ENCODE measurements at places on chromosomes 12 and 14.
A peak's percentile ranks its signal among the peaks of the same experiment; 100 is the strongest.

GRCh38 chr14:67276131-67276530 lies 34.9 kb downstream of the PALS1 start:
- no peak for DNase-seq

- DNase-seq = no peak
Observed at GRCh38 chr12:21962236-21962635, 21.0 kb upstream of the ABCC9 start.

DNA sequence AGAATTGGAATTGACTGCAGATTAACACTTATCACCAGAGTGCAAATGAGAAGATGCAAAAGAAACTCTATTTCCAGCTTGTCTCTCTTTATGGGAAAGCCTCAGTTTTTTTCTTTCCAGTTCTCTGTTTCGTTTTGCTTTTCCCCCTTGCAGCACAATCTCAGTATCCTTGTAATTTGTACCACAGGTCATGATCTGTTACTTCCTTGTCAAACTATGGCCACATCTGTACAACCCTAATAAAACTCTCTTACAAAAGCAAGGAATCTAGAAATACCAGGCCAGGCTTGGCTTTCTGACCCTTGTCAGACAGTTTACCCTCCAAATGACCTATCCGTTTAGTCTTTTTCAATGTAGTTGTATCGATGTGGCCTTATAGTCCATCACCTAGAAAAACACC lies 33.9 kb downstream of the MYBPC1 start:
- no peak for DNase-seq

- DNase-seq = no peak
Observed at GRCh38 chr14:22535126-22535525, 53.9 kb downstream of the DAD1 start.

DNA sequence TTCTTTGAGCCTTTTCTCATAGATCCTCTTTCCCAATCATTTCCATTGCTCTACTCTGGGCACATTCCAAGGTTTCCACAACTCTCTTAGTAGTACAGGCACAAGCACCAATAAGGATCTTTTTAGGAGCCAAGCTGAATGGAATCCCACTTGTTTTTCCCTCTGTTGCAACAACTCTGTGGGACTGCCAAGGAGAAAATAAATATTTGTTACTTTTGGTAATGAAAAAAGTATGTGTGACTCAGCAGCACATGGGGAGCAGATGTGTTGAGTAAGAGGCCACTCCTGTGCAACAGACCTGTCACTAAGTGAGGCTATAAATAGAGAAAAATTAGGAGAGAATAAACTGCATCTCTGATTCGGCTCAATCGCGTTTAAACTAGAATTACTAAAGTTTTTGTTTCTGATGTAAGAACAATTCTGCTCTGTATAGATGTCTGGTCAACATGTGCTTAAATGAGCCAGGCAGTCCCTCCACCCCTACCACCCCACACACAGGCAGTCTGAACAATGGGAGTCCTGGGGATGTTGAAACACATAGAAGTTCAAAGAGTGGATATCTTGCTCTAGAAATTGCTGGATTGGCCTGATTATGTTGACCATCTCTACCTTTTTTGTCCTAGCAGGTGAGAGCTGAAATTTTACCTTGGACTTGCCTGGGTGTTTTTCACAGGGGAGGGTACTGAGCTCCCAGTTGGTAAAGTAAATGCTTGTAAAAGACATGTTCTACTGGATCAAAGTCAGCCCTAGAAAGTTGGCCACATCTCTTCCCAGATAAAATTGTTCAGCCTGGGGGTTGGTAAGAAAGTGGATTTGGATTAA lies 244.3 kb upstream of the NOVA1 start:
- DNase-seq = no peak

- no peak for DNase-seq
Observed at GRCh38 chr12:53712059-53712643, 15.1 kb downstream of the CALCOCO1 start.

GRCh38 chr14:59241121-59241520 lies 52.7 kb downstream of the DAAM1 start:
- DNase-seq = no peak

DNA sequence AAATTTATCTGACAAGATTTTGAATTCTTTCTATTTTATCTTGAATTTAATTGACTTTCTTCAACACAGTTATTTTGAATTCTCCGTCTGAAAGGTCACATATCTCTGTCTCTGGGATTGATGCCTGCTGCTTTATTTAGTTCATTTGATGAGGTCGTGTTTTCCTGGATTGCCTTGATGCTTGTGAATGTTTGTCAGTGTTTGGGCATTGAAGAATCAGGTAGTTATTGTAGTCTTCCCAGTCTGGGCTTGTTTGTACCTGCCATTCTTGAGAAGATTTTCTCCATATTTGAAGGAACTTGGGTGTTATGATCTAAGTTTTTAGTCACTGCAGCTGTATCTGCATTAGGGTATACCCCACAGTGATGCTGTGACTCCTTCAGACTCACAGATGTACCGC lies 315.8 kb upstream of the DDHD1 start:
- DNase-seq = no peak

GRCh38 chr12:99596762-99597161 lies 50.8 kb upstream of the GARIN6 start:
- DNase-seq = no peak

DNA sequence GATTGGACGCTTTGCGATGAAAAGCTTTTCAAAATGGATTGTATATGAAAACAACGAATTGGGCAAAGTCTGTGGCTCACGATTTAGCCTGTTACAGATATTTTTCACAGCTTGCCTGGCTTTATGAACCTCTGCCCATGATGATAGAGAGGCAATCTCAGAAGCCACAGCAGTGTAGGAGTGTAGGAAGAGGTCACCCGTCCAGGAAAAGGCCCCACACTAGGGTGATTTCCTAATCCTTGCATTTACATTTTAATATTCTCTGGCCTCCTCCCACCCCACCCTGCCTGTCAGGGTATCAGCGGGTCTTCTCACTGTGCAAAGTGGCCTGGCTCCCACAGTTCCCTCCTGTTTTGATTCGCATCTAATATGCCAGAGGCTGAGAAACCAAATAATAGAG lies 81.8 kb upstream of the FOXN3 start:
- DNase-seq = no peak

DNA sequence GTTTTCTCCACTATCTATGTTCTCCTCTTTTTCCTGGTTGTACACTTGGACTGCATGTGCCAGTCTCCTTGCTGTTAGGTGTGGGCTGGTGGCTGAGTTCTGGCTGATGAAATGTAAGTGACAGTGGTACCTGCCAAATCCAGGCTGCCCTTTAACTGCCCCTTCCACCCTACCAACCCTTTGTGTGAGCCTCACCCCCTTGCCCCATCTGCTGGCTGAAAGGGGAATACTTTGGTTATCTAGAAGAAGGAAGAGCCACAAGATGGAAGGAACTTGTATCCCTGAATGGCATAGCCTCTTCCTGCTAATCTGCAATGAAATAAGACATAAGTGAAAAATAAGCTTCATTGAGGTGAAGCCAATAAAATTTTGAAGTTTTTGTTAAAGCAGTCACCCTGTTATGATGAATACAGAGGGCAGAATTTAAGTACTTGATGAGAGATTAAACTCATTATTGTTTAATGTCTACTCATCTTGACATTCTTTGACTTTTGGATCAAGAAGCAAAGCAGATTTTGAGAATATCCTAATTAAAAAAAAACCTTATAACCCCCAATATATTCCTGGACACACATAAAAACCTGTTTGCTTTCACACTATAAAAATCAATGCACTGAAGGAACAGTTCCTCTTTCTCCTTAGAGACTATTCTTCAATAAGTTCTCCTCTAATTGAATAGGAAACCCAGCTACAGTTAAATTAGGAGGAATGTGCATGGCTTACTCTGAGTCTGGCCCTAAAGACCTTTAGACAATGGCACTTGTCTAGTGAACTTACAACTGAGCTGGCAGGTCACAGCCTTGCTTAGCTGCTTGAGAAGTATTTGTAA lies 262.6 kb upstream of the BTG1 start:
- peak; percentile 74 for DNase-seq

DNA sequence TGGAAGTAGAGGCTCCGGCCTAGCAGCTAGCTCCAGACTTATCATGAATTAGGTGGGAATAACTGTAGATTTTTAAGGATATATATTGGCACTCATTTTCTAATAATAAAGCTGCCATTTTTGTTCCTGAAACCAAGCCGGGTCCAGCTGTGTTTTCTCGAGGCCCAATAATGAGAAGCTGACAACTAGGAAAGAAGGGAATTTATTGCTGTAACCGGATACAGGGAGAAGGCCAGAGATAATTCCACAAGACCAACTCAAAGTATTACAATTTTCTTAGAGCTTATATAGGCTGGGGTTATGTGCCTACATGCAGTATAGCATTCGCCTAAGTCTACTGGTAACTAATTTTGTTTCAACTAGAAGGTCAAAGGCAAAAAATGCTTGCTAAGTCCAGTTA lies 122.3 kb upstream of the FBXO33 start:
- no peak for DNase-seq

DNA sequence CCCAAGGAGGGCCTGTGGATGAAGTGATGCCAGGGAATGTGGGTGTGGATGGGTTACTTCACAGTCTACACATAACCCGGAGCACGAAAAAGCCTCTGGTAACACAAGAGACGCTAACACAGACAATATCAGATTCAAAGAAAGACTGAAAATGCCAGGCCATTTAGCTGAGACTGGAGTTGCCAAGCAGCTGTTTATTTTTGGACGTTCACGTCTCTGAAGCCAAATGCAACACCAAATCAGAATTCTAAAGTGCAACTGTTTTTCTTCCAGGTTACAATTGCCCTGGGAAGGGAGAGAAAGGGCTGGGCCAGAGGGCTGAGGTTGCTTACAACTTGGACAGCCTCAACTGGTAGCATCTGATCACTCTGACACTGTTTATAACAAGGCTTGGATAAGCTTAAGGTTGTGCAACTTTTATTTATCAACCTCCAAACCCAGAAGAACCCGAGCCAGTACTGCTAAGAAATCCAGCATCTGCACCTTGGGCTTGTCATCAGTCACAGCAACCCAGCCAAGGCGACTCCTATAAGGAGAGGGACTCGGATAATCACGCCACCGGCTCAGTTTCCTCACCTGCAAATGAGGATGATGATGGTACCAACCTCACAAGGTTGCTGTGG lies 24.8 kb downstream of the NUAK1 start:
- DNase-seq = no peak

GRCh38 chr14:69559581-69560011 lies 15.1 kb downstream of the CCDC177 start:
- DNase-seq = no peak

GRCh38 chr14:42070031-42070430 lies 463.4 kb downstream of the LRFN5 start:
- DNase-seq = no peak

DNA sequence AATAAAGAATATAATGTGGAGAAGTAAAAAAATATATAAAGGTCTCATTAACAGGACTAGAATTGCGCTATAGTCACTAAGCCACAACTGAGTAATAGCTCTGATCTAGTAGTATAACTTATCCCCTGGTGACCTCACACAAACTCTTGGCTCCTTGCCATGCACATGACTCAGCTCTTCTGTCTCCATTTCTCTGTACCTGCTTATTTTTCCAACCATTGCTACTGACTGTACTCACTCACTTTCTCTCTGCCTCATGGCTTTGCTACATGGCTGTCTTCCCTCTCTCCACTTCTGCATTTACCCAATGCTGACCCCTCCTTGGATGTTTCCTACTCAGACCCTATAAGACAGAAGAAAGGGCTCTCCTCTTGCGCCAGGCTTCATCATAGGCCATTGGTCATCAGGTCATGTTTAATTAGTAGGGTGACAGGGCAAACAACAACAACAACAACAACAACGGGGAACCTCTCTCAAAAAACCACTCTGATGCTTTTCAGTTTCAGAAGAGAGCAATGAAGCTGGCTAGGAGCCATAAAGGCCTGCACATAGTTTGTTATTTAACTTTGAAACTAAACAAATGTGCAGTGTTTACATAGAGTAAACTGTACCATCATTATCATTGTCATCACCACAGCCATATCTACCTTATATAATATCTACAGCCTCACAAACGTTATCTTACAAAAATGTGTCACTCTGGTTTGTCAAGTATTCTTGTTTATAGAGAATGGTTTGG lies 25.6 kb upstream of the KRAS start:
- peak; percentile 89 for DNase-seq

DNA sequence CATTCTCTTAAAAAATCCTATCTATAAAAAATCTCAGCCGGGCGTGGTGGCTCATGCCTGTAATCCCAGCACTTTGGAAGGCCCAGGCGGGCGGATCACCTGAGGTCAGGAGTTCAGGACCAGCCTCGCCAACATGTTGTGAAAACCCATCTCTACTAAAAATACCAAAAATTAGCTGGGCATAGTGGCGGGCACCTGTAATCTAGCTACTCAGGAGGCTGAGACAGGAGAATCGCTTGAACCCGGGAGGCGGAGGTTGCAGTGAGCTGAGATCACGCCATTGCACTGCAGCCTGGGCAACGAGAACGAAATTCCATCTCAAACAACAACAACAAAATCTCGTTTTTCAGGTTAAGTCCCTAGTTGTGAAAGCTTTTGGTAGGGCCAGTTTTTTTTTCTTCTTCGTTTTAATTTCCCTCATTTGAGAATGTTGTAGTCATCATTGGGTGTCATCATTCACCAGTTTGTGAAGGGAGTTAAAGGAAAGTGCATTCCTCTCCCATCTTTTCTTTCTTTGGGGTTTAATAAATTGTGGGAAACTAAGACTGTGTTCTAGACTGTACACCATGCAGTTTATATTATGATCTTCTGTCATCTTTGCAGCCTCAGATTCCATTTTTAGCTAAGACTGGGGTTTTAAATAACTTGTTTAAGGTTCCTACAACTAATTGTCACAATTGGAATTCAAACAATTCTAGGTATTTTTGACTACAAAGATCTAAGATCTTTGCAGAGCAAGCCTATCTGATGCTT lies 23.9 kb downstream of the MDM2 start:
- no peak for DNase-seq

DNA sequence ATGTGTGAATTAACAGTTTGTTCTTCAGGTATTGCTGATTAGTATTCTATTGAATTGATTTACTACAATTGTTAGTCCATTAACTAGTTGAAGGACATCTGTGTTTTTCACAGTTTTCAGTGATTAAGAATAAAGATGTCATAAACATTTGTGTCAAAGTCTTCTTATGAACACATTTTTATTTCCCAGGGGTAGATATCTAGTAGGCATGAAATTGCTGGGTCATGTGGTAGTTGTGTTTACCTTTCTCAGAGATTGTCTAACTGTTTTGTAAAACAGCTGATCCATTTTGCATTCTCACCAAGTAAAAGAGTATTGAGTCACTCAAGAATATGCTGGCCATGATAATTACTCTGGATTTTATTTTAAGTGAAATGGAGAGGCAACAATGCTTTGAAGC lies 1145.3 kb downstream of the FSCB start:
- DNase-seq = no peak

- DNase-seq = no peak
Observed at GRCh38 chr14:85454226-85454813, 75.6 kb upstream of the FLRT2 start.

DNA sequence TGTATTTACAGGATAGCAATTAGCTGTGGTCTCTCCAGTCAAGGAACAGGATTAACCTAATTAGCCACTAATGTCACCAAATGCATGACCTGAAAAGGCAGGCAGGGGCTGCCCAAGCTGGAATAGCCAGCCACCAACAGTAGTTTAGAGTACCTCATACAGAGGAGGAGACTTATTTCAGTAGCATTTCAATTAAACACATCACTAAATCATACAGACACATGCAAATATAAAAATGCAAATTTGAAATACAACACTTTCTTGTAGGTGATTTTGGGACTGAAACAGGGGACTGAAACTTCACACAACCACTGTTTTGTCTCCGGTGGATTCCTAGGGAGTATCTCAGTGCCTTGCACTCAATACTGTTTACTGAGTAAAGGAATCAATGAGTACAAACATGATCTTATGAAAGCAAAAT lies 636 bp upstream of the IFNG-AS1 start:
- DNase-seq = no peak

GRCh38 chr12:53207042-53207441 lies at the start of gene ITGB7:
Gene ITGB7, minus strand, starts transcription at chr12:53207251. Its CDS starts 6,808 bp downstream, at chr12:53200443.
- DNase-seq = peak; percentile 70

All from hematopoietic multipotent progenitor cell treated with erythropoietin and hydrocortisone succinate and interleukin-3 and kit ligand, for 8 days (in vitro differentiated cells).